ENCODE measurements at places on chromosomes 3 and 15.
A peak's percentile ranks its signal among the peaks of the same experiment; 100 is the strongest.

DNA sequence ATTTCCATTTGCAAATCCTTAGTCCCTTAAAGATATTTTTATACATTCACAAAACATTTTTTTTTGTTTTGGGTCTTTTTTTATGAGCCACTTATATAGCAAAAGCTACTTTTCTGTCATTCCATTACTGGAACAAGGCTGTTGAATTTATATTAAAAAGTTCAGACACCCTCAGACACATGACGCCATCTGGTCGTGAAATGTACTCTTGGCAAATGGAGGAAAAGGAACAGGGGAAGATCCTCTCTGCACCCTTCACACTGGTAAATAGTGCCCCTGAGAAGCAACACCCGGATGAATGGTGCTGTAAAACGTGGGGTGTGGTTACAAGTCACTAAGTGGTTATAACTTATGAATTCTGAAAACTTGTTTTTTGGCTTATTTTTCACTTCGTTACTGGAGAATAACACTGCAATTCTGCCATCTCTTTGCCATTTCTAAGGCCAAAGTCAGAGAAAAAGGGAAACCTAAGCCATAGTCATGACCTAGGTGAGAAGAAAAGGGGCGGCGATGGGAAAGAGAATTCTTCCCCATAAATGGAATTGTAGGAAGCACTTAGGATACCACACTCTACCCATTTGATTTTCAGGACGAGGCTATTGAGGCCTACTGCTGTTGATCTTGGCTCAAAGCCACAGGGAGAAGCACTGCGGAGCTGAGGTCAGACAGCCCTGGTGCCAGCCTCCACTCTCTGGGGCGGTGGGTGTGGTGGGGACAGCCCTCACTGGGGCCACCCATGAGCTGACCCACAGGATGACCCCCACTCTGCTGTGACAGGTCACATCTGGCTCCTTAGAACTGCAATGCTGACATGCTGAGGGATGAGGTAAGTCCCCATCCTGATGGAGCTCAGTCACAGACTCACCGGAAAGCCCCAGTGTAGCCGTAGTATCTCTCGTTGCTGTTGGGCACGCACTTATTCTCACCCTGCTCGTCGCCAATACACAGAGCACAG lies 21.9 kb downstream of the LTF start:
- DNase-seq = no peak

DNA sequence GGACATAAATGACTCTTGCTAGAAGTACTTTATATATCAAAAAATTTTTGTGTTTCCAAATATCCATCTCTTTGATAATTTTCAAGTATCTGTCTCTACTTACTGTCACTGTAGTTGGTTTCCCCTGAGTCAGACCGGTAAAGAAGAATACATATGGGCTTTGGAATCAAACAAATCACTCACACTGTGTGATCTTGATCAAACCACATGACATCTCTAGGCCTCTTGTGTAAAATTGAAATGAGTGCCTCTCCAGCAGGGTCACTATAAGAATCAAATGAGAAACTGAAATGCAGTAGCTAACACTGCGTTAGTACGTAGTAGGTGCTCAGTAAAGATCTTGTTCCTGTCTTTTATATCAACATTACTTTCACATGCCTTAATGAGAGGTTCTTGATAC lies 314.6 kb upstream of the STT3B start:
- DNase-seq = no peak

DNA sequence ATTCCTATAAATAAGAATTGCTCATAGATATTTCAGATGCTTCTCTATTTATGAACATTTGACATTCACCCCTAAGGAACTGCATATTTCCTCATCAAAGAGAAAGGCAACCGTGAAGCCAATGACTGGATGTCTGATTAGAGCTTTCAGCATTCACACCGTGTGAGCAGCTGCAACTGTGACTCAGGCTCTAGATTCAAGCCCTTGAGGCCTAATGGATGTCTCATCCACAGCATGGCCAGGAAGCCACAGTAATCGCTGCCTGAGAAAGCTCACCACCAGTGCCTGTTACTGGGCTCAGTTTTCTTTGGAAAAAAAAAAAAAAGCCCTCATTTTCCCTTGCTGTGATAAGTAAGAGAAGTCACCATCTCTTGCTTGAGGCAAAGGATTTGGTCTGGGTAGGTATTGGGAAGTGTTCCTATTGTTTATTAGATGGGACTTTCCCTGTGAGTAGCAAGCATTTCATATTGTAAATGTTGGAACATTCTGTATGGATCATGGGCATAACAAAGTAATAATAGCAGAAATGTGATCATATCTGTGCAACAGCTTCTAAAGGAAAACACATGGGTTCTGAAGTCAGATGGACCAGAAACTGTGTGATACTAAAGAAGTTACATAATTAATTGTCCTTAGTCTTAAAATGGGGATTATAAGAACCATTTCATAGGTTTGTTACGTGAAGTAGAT lies 783.7 kb downstream of the AGBL1 start:
- peak; percentile 99 for DNase-seq

- DNase-seq = peak; percentile 91
Measured at GRCh38 chr3:197406266-197406665, 107.9 kb upstream of the DLG1 start.
